ENCODE measurements at places on chromosomes 2 and 18.

DNA sequence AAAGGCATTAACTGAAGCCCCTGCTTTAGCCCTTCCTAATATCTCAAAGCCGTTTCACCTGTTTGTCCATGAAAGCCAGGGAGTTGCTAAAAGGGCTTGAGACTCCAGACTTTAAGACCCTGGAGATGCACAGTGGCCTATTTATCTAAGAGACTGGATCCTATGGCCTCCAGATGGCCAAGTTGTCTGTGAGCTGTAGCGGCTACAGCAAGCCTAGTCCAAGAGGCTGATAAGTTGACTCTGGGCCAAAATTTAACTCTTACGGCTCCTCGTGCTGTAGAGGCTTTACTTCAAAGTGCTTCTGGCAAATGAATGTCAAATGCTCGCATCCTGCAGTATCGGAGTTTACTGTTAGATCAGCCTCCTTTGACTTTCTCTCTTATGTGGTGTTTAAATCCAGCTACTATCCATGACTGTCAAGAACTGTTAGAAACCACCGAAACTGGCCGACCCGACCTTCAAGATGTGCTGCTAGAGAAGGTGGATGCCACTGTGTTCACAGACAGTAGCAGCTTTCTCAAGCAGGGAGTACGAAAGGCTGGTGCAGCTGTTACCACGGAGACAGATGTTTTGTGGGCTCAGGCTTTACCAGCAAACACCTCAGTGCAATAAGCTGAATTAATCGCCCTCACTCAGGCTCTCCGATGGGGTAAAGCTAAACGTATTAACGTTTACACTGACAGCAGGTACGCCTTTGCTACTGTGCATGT lies 336.7 kb upstream of the CNTNAP5 start:
- no peak for DNase-seq

GRCh38 chr2:26330114-26330549 lies 15.8 kb upstream of the SELENOI start:
- DNase-seq = peak; percentile 90

DNA sequence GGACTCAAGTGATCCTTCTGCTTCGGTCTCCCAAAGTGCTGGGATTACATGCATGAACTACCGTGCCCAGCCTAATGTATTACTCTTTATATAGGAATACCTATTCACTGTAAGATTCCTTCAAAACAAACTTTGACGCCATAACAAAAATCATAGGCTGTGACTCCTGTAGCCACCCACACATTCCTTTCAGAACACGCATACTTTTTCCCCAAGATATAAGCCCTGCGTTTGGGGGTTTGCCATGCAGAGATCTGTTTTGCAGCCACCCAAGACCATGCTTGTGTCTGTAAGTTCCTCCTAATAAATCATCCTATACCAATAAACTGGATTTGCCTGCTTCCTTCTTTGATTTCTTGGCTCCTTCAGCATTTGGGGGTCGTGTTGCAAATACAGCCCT lies 46.0 kb upstream of the STON1 start:
- DNase-seq = no peak

DNA sequence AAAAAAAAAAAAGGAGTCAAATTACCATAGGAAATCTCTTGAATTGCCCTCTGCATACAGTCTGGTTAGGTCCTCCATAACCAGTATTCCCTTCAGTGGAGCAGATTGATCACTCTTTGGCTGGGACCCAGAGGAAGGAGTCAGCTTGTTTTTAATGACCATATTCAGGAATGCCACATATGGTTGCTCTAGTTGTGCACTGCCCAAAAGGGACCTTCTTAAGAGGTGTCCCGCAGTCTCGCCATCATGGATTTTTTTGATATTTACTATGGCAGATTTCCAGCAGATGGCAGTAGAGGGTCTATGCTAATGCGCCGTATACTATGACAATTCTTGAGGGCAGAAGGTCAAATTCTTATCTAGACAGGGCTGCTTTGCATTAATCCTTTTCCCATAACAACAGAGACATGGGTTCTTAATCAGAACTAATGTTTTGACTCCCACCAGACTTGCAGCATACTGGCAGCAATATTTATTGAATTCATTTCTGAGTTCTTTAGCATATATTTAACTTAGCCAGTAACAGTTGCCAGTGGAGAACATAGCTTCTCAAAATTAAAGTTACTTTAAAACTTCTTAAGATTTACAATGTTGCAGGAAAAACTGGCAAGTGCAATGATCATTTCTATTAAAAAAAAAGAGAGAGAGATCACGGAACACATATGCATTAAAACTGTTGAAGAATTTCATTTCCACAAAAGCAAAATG lies 31.8 kb upstream of the INPP4A start:
- peak; percentile 69 for DNase-seq
